ENCODE measurements at places on chromosomes 1 and 21.

- H3K27me3 ChIP-seq, result no peaks in the 10 kb centered on the region
- no peaks in the 10 kb centered on the region for H3K4me1 ChIP-seq
- H3K27ac ChIP-seq, result no peak overlapping the region
- H3K4me3 ChIP-seq, result no peak overlapping the region
These were observed 89.7 kb downstream of the GTF2B start for GRCh38 chr1:88801575-88802208.

GRCh38 chr1:159443066-159443750 lies 3.7 kb downstream of the OR10J1 start:
- no peaks in the 10 kb centered on the region for H3K4me1 ChIP-seq
- DNase-seq, result no peak
- peaks cover 4% of the 10 kb centered on the region for H3K27me3 ChIP-seq
- no peak overlapping the region for H3K4me3 ChIP-seq

DNA sequence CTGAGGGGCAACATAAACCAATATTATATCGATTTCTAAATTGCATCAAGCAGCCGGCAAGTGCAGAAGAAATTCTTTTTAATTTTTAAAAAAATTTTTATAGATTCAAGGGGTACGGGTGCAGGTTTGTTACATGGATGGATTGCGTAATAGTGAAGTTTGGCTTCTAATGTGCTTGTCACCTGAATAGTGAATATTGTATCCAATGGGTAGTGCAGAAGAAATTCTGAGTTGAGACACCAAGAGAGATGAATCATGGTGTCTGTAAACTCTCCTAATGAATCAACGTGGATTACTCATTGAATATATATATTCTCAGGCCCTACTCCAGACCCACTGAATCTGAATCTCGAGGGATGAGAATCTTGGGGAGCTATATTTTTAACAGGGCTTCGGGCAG lies 253.7 kb upstream of the FOXD3 start:
- H3K36me3 ChIP-seq, result no peaks in the 10 kb centered on the region
- no peak overlapping the region for H3K27ac ChIP-seq
- no peak for DNase-seq
- H3K4me3 ChIP-seq, result no peak overlapping the region
- H3K27me3 ChIP-seq, result peaks cover 9% of the 10 kb centered on the region

GRCh38 chr1:223347583-223347982 lies 16.4 kb downstream of the SUSD4 start:
- no peak for DNase-seq
- no peak overlapping the region for H3K4me3 ChIP-seq
- H3K4me1 ChIP-seq, result no peaks in the 10 kb centered on the region

GRCh38 chr21:38477226-38477625 lies 21.1 kb downstream of the ERG start:
- H3K4me3 ChIP-seq, result no peak overlapping the region
- peaks cover 5% of the 10 kb centered on the region for H3K27me3 ChIP-seq
- no peaks in the 10 kb centered on the region for H3K36me3 ChIP-seq

DNA sequence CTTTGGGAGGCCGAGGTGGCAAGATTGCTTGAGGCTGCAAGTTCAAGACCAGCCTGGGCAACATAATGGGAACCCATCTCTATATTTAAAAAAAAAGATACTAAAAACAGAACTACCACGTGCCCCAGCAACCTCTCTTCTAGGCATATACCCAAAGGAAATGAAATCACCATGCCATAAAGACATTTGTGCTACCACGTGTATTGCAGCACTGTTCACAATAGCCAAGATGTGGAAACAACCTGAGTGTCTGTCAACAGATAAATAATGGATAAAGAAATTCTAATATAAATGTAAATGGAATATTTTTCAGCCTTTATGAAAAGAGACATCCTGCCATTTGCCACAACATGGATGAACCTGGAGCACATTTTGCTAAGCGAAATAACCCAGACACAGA lies 128.6 kb downstream of the PCNX2 start:
- H3K27me3 ChIP-seq, result no peaks in the 10 kb centered on the region
- H3K36me3 ChIP-seq, result no peaks in the 10 kb centered on the region
- no peaks in the 10 kb centered on the region for H3K4me1 ChIP-seq
- H3K4me3 ChIP-seq, result no peak overlapping the region

DNA sequence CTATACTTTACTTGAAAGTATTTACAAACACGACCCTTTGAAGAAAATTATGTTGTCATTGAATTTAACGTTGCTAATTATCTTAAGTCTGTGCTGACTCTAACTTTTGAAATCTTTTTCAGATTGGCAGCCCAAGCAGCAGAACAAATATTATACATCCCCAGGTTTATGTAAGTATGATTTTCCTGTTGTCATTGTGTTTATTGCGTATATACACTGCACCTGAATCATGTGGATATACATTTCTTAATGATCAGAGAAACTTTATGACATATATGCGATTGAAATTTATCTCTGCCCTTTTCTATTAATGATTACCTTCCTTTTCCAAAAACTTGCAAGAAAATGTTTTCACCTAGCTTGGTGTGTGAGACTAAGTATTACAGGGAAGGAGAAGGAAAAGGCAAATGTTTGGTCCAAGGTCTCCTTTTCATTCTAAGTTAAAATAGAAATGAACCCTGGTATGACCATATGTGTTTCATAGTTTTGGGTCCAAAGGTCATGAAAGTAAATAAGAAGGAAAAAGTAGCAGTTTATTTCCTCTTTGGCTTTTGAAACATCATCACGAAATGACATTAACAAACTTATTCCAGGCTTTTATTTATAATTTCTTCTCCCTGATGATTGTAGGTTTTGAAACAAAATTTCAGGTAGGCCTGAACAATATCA lies 116.8 kb downstream of the VPS13D start:
- no peaks in the 10 kb centered on the region for H3K27me3 ChIP-seq
- H3K27ac ChIP-seq, result no peak overlapping the region
- peaks cover 63% of the 10 kb centered on the region for H3K36me3 ChIP-seq
- H3K4me3 ChIP-seq, result no peak overlapping the region
- H3K4me1 ChIP-seq, result peaks cover 18% of the 10 kb centered on the region

- no peaks in the 10 kb centered on the region for H3K4me1 ChIP-seq
- DNase-seq, result no peak
- H3K36me3 ChIP-seq, result no peaks in the 10 kb centered on the region
- no peak overlapping the region for H3K4me3 ChIP-seq
These were observed 5.9 kb upstream of the PAFAH2 start for GRCh38 chr1:26003756-26004155.

- H3K27ac ChIP-seq, result no peak overlapping the region
- DNase-seq, result no peak
- H3K27me3 ChIP-seq, result no peaks in the 10 kb centered on the region
- H3K4me1 ChIP-seq, result no peaks in the 10 kb centered on the region
- no peaks in the 10 kb centered on the region for H3K36me3 ChIP-seq
These were observed 71.1 kb downstream of the NPHP4 start for GRCh38 chr1:5921129-5921528.

GRCh38 chr1:147142886-147143285 lies 29.4 kb downstream of the PRKAB2 start:
- peaks cover 2% of the 10 kb centered on the region for H3K27me3 ChIP-seq
- no peak for DNase-seq
- no peaks in the 10 kb centered on the region for H3K4me1 ChIP-seq
- no peak overlapping the region for H3K27ac ChIP-seq
- H3K4me3 ChIP-seq, result no peak overlapping the region

- H3K4me3 ChIP-seq, result no peak overlapping the region
- DNase-seq, result no peak
- no peaks in the 10 kb centered on the region for H3K36me3 ChIP-seq
- H3K4me1 ChIP-seq, result no peaks in the 10 kb centered on the region
- H3K27ac ChIP-seq, result no peak overlapping the region
These were observed 45.8 kb upstream of the C1orf21 start for GRCh38 chr1:184340984-184341383.
